GM23248 (cell line): ENCODE measurements at places on chromosomes 16 and 17. TPM values are rescaled to one million over a fixed set of nuclear protein-coding genes. Genes with fewer than 3 reads are reported as not detected.

GRCh38 chr17:8221663-8222379, 11.4 kb upstream of the AURKB start:
- DNase-seq: peak; percentile 88

- no peak for DNase-seq
Observed at GRCh38 chr17:19359151-19359550, 3.4 kb downstream of the B9D1 start.

GRCh38 chr17:269616-270514, 82.7 kb downstream of the RPH3AL start:
- DNase-seq: no peak

- DNase-seq: no peak
Observed at GRCh38 chr16:56140645-56141044, 50.6 kb upstream of the GNAO1 start.

DNA sequence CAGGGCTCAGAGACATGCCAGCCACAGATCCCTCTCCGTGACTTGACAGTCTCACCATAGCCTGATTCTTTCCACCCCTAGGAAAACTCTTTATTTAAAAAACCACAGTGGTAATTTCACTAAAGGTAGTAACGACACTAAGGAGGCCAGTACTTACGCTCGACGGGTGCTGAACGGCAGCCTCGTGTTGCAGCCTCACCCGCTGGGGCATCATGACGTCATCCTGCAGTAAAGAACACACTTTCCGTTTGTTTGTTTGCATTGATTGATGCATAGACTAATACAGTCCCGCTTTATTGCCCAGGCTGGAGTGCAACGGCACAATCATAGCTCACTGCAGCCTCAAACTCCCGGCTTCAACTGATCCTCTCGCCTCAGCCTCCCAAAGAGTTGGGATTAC, 65.1 kb upstream of the METRNL start:
- DNase-seq: no peak

GRCh38 chr17:8019665-8020650, 17.5 kb downstream of the GUCY2D start:
- peak; percentile 76 for DNase-seq

- DNase-seq: peak; percentile 77
Observed at GRCh38 chr16:84103678-84104077, 13.1 kb downstream of the MBTPS1 start.

- DNase-seq: no peak
Observed at GRCh38 chr17:9705745-9706144, 60.4 kb downstream of the USP43 start.

GRCh38 chr16:17887963-17888362, 417.2 kb upstream of the XYLT1 start:
- DNase-seq: peak; percentile 28

GRCh38 chr17:7577327-7578199, 1.9 kb upstream of the CD68 start:
- no peak for DNase-seq

DNA sequence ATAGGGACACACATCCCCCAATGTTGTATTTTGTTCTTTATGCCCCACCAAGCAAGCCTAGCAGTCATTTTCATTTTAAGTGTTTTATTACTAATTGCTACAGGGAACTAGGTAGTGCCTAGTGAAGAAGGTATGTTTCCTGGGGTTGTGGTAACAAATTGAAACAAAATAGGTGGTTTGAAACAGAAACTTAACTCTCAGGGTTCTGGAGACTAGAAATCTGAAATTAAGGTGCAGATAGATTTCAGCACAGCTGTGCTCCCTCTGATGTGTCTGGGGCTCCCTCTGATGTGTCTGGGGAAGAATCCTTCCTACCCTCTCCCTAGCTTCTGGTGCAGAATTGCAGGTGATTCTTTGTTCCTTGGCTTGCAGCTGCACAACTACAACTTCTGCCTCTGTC, 390.1 kb downstream of the ZFHX3 start:
- no peak for DNase-seq

DNA sequence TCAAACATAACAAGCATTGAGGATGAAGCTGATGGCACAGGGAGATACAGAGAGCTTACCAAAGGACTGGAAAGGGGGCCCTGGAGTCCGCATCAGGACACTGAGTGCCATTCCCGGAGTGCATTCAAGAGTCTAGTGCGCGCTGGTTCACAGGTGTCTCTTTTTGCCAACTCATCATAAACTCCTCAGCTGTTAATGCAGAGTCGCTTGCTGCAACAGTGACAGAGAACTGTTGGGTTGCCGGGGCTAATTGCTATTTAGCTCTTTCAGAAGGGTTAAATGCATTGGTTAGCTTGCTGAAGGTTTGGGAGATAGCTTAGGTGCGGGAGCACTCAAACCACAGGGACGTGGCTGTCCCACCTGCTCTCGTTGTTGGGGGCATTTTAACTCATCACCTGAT, 1091.6 kb upstream of the EEF2KMT start:
- no peak for DNase-seq

Gene CCDC154
- total RNA-seq: not detected in 2 replicates

Gene PYDC1
- total RNA-seq: not detected in 2 replicates

Gene PAQR4
- 7.7 and 11.3 TPM in 2 replicates for total RNA-seq

Gene USP7
- total RNA-seq: 28.3 and 30.6 TPM in 2 replicates

Gene PROCA1
- total RNA-seq: 0.65 TPM in 1 of 2 replicates, not detected in the other

Gene NLGN2
- total RNA-seq: 8.0 and 9.5 TPM in 2 replicates

Gene TMEM235
- not detected in 2 replicates for total RNA-seq

Gene CAPNS2
- not detected in 2 replicates for total RNA-seq
